ENCODE measurements at places on chromosomes 7 and 10.
A peak's percentile ranks its signal among the peaks of the same experiment; 100 is the strongest.

- peak; percentile 52 for DNase-seq
Observed at GRCh38 chr10:22615819-22616499, 98.4 kb downstream of the PIP4K2A start.

GRCh38 chr10:71132321-71132810 is 80.0 kb upstream of the UNC5B start:
- DNase-seq, result no peak

DNA sequence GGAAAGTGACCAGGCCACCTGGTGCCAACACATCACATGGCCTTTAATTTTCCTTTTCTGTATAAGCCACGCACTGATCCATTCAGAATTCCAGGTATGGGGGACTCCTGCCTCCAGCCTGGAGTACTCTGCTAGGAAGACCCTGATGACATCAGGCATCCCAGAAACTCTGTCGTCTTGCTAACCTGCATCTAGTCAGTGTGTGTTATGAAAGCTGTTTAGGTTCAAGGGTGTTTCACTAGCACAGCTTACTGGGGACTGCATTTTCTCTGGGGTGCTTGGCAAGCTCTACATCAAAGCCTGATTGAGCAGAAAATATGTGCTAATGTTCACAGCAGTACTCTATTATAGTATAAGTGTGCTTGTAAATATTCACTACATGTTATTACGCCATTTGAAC is 100.6 kb upstream of the MGMT start:
- no peak for DNase-seq

DNA sequence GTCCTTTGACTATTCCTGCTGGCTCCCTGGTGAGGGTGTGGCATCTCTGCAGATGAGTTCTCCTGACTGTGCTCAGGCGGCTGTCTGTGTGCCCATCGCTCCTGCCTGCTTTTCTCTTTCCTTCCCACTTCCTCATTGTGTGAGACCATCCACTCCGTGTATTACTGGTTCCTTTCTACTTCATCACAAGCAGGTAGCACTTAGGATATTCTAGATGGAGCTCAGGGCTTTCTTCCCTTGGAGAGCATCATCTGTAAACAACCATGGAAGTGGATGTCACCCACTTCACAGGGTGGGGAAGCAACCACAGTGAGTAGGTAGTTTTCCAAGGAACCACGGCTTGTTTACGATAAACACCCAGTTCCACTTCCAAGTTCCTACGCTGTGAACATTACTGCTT is 15.7 kb downstream of the DNAJB6 start:
- no peak for DNase-seq

DNA sequence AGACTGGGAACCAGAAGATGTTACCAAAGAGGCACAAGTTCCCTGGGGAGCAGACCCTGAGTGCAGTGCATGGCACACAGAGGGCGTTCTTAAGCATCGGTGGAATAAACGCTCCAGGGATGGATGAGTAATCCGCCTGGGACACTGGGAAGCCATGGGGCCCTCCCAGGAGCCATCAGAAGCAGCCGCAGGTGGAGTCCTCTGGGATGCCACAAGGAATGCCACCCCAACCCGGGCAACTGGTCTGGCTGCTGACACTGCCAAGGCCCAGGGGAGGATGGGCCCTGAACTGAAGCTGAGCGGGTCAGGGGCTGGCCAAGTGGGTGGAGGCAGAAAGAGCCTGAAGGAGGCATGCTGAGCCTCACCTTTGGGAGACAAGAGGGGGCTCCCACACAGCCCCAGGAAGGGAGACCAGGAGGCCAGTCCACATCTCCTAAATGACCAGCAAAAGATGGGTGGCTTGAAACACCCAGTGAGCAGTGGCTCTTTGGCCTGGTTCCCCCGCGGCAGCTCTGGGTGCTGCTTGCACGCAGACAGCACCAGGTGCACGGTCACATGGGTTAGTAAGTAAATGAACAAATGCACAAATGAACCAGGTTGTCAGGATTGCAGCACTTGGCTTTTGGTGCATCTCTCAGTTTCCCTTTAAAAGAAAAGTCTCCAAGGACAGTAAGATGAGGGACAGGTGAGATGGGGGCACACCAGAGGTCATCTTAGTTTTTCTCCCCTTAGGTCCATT is 141.3 kb upstream of the ZMIZ1 start:
- no peak for DNase-seq

DNA sequence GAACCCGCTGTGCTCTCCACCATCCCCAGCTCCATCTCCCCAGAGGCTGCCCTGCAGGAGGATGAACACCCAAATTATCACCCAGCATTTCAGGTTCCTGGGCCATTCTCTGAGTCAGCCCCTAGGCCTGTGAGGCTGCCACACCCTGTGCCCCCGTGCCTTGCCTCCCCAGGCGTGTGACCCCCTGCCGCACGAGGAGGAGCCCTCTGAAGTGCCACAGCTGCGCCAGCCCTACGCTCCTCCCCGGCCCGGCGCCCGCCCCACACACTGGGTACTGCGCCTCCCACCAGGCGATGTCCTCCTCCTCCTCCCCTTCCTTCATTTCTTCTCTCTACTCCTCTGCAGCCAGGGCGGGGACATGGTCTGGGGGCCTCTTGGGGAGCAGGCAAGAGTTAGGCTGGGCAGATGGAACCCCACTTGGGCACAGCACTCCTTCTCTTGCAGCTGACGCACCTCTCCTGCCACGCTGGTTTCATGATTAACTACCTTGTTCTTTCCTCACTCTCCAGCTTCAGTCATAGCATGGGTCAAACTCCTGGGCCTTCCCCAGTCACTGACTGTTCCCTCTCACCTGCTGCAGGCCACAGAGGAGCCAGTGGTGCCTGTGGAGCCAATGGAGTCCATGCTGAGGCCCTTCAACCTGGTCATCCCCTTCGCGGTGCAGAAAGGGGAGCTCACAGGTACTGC is 12.7 kb upstream of the ATP6V1F start:
- DNase-seq, result no peak

DNA sequence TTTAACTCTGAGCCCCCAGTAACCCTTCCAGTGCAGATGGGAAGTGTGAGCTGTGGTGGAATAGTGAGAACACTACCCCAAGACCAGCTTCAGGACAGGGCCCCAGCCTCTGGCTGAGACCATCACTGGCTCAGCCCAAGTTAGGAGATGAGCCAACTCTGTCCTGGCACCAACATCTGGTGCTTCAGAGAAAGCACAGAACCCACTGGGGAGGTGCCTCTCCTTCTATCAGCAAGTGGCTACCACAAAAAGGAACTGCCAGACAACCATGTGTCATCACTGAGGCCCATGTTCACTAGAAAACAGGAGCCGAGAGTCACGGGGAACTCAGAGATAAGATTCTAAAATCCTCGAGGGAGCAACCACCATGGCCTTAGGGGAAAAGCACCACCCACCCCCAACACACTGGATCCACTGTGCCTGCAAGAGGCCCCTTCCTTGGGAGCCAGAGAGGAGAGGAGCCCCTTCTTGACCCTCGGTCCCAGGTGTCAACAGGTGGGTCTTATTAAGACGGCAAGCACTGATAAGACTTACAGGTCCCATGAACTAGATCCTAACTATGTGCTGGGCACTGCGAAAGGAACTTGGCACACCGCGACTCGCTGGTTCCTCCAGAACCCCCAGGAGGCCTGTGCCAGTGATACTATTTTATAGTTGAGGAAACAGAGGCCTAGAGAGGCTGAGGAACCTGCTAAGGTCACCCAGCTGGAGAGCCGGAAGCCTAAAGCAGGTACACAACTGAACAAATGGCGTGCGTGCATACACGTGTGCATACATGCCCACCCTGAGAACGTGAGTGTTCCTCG is 102.7 kb downstream of the FAM53B start:
- DNase-seq, result no peak

DNA sequence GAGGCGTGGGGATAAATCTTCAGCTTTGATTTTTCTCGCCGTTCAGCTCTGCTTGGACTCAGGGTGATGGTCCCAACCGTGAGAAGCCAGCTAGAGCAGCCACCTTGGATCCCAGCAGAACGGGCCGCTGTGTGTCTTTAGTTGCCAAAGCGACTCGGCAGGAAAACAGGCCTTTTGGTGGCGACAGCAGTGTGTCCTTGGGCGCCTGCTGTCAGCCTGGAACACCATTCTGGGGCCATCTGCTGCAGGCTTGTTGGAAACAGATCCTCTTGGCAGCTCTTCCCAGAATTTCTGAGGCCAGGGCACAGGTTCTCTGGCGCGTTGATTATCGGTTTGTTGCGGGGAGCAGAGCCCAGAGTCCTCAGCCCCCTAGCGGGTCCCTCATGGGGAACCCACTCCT is 97.6 kb downstream of the CUX1 start:
- no peak for DNase-seq

DNA sequence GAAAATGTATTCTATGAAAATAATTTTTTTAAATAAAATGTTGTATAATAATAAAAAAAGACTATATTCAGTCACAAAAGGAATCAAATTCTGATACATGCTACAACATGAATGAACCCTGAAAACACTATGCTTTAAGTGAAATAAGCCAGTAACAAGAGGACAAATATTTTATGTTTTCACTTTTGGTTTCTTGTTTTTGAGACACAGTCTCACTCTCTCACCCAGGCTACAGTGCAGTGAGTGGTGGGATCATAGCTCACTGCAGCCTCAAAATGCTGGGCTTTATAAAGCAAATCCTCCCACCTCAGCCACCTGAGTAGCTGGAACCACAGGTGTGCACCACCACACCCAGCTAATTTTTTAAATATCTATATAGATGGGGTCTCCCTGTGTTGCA is 64.2 kb downstream of the CNOT4 start:
- DNase-seq, result no peak
